Muscle of leg (tissue), 16 donors: ENCODE measurements at places on chromosomes 2 and 18.
A peak's percentile ranks its signal among the peaks of the same experiment; 100 is the strongest.

- DNase-seq: peak; percentile 55
These were observed 123.5 kb upstream of the HS6ST1 start for GRCh38 chr2:128442053-128442751.

GRCh38 chr2:34815052-34815741 lies 1216.1 kb upstream of the FAM98A start:
- DNase-seq: no peak

DNA sequence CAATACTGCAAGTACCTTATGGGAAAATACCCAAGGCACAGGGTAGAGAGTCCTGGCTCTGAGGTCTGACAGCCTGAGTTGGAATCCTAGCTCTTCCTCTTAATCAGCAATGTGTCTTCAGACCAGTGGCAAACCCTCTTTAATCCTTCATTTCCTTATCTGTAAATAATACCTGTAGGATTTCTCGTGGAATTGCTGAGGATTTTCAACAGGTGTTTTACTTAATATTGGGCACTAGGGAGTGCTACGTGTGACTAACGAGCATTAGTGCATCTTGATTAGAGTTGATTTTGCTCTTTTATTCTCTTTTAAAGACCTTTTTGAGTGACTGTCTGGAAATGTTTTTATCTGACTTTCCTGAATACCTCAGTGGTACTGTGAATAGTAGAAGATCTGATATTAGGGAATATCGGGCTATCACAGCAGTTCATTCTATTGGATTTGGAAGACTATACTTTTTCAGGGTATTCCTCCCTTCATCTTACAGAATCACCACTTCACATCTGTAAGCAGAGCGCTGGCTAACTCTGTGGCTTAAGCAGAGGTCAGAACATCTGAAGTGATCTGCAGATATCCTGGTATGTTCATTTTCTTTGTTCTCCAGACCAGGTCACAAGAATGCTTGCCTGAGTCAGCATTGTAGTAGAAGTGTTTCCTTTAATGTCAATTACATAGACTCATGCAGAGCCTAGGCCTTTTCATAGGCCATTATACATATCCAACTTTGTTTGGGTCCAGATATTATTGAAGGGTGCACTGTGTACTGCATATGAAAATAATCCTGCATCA lies 49.1 kb downstream of the ARHGAP28 start:
- no peak for DNase-seq

DNA sequence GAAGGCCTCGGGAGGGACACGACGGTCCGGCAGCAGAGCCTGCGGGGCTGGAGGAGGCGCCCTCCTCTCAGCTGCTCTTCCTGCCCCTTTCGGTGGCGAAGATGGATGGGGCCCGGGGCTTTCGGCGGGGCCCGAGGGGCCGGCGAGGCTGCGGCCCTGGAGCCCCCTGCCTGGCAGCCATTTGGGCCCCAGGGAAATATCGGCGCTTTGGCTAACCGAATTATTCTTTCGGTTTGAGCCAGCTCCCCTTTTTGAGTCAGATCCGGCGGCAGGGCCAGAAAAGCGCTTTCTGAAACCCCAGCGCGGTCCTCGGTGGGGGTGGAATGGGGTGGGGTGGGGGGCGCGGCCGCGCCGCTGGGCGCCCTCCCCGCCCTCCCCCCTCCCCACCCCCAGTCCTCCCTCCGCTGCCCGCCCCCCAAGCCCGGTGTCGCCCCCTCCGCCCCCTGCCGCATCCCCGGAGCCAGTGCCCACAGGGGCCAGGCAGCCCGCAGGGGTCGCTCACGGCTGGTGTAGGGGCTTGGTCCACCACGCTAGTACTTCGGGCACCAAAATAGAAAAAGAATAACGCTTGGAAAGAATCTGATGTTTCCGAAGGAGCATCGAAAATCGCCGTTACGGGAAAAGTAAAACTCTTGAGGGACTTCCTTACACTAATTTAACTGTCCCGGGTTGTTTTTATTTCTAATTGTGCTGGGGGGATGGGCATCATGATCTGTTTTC lies 9.1 kb upstream of the ARID5A start:
- DNase-seq: peak; percentile 70

DNA sequence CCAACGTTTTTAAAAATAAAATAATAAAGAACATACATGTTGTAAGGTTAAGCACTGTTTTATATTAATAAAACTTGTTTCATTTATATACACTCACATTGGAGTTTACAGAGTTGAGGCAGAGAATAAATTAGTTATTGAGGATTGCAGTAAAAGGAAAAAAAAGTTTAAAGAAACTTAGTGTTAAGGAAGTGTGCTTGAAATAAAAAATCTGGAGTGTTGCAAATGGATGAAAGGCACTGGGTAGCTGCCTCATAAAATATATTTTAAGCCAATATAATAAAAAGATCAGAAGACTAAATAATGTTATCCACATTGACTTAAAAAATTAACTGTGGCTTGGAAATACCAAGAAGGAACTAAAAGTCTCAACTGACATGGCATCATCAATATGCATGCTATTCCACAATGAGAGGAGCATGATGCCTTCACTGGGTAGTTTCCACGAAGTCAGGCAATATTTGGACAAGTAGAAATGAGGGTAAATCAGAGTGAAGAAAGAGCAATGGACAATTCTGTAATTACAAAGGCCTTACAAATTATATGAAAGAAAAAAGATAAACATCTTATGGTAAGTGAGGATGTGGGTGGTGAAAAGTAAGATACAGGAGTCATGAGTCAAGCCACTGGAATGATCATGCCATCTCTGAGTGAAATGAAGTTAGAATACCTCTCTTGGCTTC lies 2.5 kb downstream of the GALNT3 start:
- DNase-seq: no peak

- DNase-seq: no peak
These were observed 3.7 kb downstream of the PLEK start for GRCh38 chr2:68368654-68369336.

- DNase-seq: no peak
These were observed 76.6 kb downstream of the TLK1 start for GRCh38 chr2:171084128-171084527.

DNA sequence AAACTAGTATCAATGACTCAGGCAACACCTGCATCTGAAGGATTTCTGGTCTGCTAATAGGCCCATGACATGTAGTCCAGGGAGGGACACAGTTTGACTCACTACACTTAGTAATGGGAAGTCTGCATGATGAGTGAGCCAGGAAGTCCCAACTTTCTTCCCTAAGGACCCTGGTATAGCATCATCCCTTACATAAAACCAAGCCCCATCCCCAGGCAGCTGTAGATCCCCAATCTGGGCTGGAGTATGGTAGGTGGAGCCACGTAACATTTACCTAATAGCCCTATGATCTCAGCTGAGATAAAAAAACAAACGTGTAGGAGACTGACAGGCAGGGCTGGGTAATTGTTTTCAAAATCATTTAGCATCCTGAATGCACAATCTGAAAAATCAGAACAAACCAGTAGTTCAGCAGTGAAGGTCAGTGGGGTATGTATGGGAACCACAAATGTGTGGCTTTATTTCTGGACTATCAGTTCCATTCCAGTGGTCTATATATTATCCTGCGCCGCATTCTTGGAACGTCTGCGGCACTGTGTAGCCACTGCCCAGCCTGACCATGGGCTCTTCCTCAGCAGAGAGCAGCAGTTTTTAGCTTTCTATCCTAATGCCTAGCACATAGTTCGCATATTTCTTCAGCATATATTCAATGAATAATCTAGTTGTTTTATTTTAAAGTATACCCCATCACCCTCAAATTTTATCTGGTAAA lies 33.5 kb downstream of the EPB41L3 start:
- peak; percentile 58 for DNase-seq

- peak; percentile 68 for DNase-seq
These were observed 21.4 kb downstream of the KIF3C start for GRCh38 chr2:25960920-25961319.
